Activated CD4-positive, alpha-beta memory T cell treated with anti-CD3 and anti-CD28 coated beads, Interleukin-2, amount 10 ng/mL, durations not matched to agents 7 days and 5 days (primary cell): ENCODE measurements at places on chromosomes 4 and X. TPM values are rescaled to one million over a fixed set of nuclear protein-coding genes. Genes with fewer than 3 reads are reported as not detected.

- H3K27me3 ChIP-seq = no peaks in the 10 kb centered on the region
- DNase-seq = no peak
- peaks cover 28% of the 10 kb centered on the region for H3K36me3 ChIP-seq
- no peak overlapping the region for H3K4me3 ChIP-seq
- H3K27ac ChIP-seq = peak overlapping the region; percentile 16
Measured at GRCh38 chr4:165288639-165289422, 38.6 kb upstream of the MSMO1 start.

DNA sequence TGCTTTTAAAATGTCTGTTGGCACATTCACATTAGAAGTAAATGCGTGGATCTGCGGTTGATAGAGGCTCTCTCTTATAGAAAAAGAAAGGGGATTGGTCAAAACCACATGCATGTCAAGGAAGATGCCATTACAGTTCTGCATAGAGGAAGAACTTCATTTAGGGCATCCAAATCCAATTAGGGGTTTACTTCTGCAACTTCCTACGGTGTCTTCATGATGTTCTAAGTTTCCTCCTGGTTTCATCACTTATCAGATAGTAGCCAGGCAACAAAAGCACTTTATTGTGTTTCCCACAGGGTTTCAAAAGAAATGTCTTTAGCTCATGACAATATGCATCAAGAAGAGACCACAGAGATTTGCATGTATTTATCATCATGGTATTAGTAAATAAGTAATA is 136.0 kb upstream of the HPGD start:
- no peaks in the 10 kb centered on the region for H3K4me1 ChIP-seq
- H3K4me3 ChIP-seq = no peak overlapping the region
- no peak overlapping the region for H3K27ac ChIP-seq
- peaks cover 1% of the 10 kb centered on the region for H3K27me3 ChIP-seq
- no peak for DNase-seq

DNA sequence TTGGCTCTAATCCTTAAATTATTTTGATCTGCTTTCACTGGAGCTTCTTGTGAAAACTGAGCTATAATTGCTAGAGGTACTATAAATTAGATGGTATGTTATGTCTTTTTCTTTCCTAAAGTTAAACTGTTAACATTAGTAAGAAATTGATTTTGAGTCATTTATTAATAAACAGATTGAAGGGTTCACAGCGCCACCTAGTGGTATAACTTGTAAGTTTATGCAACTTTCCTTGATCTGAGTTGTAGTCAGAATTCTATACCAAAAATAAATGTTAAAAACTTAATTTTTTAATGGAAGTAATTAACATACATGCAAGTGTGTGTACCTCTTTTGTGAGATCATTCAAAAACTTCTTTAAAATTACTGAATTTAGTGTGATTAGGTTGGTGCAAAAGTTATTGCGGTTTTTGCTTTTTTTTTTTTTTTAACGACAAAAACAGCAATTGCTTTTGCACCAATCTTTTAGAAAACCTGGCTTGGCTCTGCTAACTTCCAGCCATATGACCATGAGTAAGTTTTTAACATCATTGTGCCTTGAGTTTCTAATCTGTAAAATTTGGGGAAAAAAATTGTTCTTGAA is 151.5 kb downstream of the CENPC start:
- H3K4me3 ChIP-seq = no peak overlapping the region
- no peaks in the 10 kb centered on the region for H3K4me1 ChIP-seq
- H3K27me3 ChIP-seq = peaks cover 14% of the 10 kb centered on the region
- no peak overlapping the region for H3K27ac ChIP-seq
- no peak for DNase-seq

DNA sequence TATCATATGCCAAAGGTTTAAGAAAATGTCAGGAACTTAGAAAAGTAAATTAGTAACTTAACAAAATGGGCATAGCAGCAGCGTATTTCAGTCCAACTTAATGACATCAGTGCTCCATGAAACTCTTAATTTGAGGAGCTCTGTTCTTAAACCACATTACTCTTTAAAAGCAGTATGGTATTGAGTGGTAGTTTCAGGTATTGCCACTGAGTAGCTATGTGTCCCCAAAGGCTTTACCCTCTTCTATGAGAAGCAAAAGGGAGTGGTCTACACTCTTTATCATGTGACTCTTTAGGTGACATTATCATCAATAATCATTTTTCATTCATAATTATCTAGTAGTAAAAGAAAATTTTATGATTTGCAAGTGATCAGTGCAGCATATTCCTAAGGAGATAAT is 158.3 kb downstream of the STIM2 start:
- H3K4me1 ChIP-seq = peaks cover 19% of the 10 kb centered on the region
- no peak for DNase-seq
- no peak overlapping the region for H3K27ac ChIP-seq
- H3K36me3 ChIP-seq = peaks cover 57% of the 10 kb centered on the region

DNA sequence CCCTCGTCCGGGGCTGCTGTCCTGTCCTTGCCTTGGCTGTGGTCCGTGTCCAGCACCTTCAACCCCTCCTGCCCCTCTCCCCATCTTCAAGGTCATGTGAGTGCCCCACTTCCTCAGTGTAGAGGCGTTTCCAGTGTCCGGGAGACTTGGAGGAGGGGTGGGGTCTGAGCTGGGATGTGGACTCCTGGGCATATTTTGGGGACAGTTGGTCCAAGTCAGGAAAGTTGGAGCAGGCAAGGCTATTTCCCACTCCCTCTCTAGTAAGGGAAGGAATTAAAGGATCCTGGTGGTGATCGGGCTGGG is 3.0 kb downstream of the PCGF3 start:
- H3K4me3 ChIP-seq = no peak overlapping the region
- H3K36me3 ChIP-seq = peaks cover 23% of the 10 kb centered on the region
- DNase-seq = no peak
- H3K27me3 ChIP-seq = no peaks in the 10 kb centered on the region
- H3K27ac ChIP-seq = no peak overlapping the region
- H3K4me1 ChIP-seq = peaks cover 19% of the 10 kb centered on the region

GRCh38 chrX:42442745-42443144 is 335.2 kb downstream of the PPP1R2C start:
- H3K4me1 ChIP-seq = peaks cover 9% of the 10 kb centered on the region
- H3K27me3 ChIP-seq = no peaks in the 10 kb centered on the region
- no peak for DNase-seq
- no peak overlapping the region for H3K4me3 ChIP-seq
- H3K36me3 ChIP-seq = no peaks in the 10 kb centered on the region

DNA sequence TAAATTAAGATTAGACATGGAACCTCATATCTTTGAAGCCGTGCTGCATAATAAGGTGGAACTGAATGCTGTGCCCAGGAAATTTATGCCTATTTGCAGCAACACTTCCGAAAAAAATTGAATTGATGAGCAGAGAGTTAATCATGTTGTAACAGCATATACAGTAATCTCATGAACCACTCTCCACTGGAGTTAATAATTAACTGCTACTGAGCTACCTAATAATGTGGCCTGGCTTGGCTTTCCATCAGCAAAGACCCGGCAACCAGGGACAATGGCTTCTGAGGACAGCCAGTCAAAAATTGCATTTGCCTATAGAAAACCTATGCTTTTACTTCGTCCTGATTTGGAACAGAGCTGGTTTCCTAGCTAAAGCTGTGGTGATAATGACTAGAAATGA is 63.8 kb upstream of the GATB start:
- no peaks in the 10 kb centered on the region for H3K4me1 ChIP-seq
- DNase-seq = no peak
- peaks cover 10% of the 10 kb centered on the region for H3K27me3 ChIP-seq
- H3K4me3 ChIP-seq = no peak overlapping the region
- H3K27ac ChIP-seq = no peak overlapping the region
- no peaks in the 10 kb centered on the region for H3K36me3 ChIP-seq

DNA sequence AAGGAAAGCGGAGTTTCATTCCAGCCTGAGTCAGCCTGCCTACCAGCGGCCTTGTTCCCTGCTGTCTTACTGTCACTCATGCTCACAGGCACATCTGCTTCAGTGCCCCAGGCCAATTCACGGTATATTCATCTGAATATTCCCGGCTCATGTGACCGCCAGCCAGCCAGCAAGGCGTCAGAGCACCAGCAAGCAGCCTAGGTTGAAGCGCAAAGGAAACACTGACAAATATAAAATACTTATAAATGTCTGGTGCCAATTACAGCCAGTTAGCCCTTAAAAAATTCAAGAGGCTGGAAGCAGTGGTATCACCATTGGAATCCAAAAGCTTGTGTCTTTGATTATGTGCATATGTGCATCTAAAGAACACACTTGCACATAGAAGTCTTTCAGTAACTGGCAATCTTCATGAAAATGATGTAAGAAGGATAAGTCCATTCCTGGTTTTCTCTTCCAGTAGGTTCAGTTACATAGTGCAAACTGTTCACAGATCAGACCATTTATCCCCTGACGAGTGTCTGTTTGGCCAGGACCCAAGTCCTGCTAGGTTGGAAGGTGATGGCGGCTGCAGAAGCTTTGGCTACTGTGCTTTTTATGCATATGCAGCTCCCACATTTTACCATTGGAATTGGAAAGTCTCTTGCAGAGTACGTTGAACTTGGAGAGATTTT is 61.3 kb downstream of the LUZP4 start:
- H3K4me1 ChIP-seq = no peaks in the 10 kb centered on the region
- no peaks in the 10 kb centered on the region for H3K27me3 ChIP-seq
- no peak overlapping the region for H3K27ac ChIP-seq

DNA sequence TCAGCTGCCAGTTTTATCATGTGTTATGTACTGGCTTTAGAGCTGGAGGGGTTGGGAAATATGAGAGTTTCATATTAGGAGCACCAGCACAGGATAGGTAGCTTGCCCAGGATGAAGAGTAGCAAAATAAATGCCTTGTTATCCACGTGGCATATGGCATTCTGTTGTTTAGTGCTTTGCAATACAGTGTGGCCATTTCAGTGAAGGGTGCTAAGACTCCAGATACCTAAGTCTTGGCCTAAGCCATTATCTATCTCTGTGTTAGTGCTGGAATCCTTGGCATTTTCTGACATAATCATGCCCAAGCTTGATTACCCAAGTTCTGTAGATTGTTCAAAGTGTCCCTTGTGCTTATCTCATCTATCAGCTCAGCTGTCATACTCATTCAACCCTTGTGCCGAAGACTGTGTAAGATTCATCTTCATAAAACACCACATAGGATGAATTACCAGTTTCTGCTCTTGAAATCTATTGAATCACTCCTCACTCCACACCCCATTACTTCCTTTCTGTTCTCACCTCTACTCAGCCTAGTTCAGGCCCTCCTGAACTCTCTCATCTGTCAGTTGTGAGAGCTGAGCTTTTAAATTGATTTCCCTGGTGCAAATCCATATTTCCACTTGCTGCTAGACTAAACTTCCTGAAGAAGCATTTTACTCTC is 73.5 kb downstream of the CLCN5 start:
- no peaks in the 10 kb centered on the region for H3K36me3 ChIP-seq
- no peak overlapping the region for H3K27ac ChIP-seq
- DNase-seq = no peak
- no peak overlapping the region for H3K4me3 ChIP-seq
- H3K4me1 ChIP-seq = no peaks in the 10 kb centered on the region
- no peaks in the 10 kb centered on the region for H3K27me3 ChIP-seq

DNA sequence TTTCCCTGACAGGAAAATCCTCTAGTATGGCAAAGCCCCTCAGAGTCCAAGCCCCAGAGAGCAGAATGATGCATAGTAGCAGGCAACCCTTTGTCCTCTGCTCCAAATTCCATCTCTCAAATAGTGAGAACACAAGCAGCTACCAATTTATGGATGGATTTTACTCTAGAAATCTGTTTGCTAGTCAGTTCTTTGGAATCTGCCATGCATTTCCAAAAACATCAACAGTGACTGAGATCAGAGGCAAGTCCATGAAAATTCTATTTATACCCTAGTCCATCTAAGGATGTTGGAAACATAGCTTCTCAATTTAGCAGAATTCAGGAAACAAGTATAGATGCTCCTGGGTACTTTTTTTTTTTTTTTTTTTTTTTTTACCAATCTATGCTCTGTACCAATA is 10.0 kb upstream of the CC2D2A start:
- H3K36me3 ChIP-seq = no peaks in the 10 kb centered on the region
- no peak for DNase-seq
- no peak overlapping the region for H3K4me3 ChIP-seq
- H3K27me3 ChIP-seq = peaks cover 12% of the 10 kb centered on the region

GRCh38 chr4:4269856-4270255 is 20.1 kb downstream of the LYAR start:
- H3K4me1 ChIP-seq = peaks cover 42% of the 10 kb centered on the region
- H3K27me3 ChIP-seq = no peaks in the 10 kb centered on the region
- peak overlapping the region; percentile 99 for H3K27ac ChIP-seq
- H3K4me3 ChIP-seq = peak overlapping the region; percentile 70
- peak; percentile 56 for DNase-seq

DNA sequence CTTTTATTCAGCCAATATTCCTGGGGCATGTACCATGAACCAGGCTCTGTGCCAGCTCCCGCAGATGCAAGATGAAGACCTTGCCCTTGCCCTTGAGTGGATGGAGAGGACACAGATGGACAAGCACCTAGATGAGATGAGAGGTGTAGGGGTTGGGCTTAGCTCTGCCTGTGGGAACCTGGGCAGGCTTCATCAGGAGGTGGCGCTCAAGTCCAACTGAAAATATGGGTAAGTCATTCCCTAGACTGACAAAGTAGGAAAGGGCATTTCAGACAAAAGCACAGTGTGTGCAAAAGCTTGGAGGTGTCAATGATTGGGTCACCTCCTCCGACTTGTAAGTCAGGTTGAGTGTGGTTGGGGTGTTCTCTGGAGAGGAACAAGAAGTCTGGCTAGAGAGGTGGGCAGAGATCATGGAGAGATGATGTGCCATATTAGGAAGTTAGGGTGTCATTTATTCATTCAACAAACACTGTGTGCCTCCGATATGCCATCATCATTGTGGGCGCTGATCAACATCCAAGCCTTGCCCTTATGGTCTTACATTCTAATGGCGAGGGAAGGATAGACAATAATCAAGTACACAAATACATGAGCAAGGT is 64.6 kb downstream of the ANAPC4 start:
- DNase-seq = peak; percentile 21
- H3K4me3 ChIP-seq = no peak overlapping the region
- no peaks in the 10 kb centered on the region for H3K4me1 ChIP-seq
- H3K27me3 ChIP-seq = no peaks in the 10 kb centered on the region

DNA sequence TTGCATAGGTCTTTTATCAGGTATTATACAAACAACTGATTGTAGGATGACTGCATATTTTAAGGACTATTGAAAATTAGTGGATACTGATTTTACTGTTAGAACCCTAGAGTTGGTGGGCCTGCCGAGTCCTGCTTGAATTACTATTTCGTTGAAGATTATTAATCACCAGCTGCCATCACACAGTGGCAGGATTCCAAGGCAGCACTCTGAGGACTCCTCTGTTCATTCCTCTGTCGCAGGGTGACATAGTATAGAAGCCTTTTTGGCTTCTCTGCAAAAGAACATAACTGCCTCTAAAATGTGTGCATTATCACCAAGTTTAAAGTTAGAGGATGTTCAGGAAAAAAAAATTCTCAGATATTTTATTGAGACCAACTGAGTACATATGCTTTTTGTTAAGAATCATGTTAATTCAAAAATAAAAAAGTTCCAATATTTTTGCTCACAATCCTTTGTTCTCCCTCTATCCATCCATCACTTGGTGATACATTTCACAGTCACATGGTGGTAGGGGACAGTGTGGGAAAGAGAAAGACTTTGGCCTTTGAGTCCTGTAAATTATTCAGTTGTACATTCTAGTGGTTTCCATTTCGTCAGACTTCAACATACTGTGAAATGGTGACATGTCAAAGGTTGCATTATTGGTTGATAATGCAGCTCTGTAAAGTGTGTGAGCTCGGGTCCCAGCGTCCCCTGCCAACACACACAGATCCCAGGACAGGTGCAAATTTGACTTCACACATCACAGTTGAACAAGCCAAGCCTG is 332.5 kb downstream of the GRID2 start:
- no peak overlapping the region for H3K4me3 ChIP-seq
- no peak for DNase-seq
- H3K4me1 ChIP-seq = no peaks in the 10 kb centered on the region
- no peaks in the 10 kb centered on the region for H3K27me3 ChIP-seq

ASB12 gene
- 0.38 TPM for total RNA-seq

TRIM61 gene
- total RNA-seq = 1.0 TPM

CLCN4 gene
- not detected for total RNA-seq
